ENCODE measurements at places on chromosomes 11 and 22. TPM values are rescaled to one million over a fixed set of nuclear protein-coding genes. Genes with fewer than 3 reads are reported as not detected.

Gene METTL15
- total RNA-seq: 15.9 TPM

GRCh38 chr11:108669711-108670110, 4.8 kb downstream of the DDX10 start:
- H3K27me3 ChIP-seq: no peaks in the 10 kb centered on the region
- H3K36me3 ChIP-seq: no peaks in the 10 kb centered on the region
- no peak overlapping the region for H3K4me3 ChIP-seq
- H3K4me1 ChIP-seq: peaks cover 19% of the 10 kb centered on the region

- no peaks in the 10 kb centered on the region for H3K36me3 ChIP-seq
- H3K4me1 ChIP-seq: no peaks in the 10 kb centered on the region
- H3K27ac ChIP-seq: no peak overlapping the region
- peaks cover 15% of the 10 kb centered on the region for H3K27me3 ChIP-seq
- DNase-seq: no peak
- no peak overlapping the region for H3K4me3 ChIP-seq
Measured at GRCh38 chr11:113977071-113977490, 2.2 kb downstream of the HTR3A start.

DNA sequence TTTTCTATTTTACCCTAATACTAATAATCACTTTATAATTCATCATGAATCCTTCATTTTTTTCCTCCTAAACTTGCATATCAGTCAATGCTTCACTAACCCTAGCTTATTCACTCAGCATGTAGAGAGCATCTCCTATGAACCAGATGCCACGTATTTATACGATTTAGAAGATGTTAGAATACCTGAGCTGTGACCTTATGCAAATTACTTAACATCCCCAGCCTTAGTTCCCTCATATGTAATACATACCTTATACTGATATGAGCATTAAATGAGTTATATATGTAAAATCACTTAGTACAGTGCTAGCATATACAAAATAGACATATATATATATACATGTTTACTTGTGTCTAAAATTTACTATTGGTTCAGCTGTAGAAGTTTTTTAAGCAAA, 9.0 kb downstream of the FAM76B start:
- DNase-seq: no peak
- H3K27me3 ChIP-seq: no peaks in the 10 kb centered on the region
- no peak overlapping the region for H3K27ac ChIP-seq
- no peaks in the 10 kb centered on the region for H3K4me1 ChIP-seq
- H3K4me3 ChIP-seq: no peak overlapping the region

- peaks cover 13% of the 10 kb centered on the region for H3K4me1 ChIP-seq
- no peaks in the 10 kb centered on the region for H3K27me3 ChIP-seq
- no peak overlapping the region for H3K27ac ChIP-seq
- no peak overlapping the region for H3K4me3 ChIP-seq
- DNase-seq: peak; percentile 31
Measured at GRCh38 chr11:93024369-93024768, 54.9 kb downstream of the MTNR1B start.

Gene CDCA5
- 17.5 TPM for total RNA-seq

Data from GM23248 (cell line).